SK-N-DZ (cell line): ENCODE measurements at places on chromosomes 4 and X.
A peak's percentile ranks its signal among the peaks of the same experiment; 100 is the strongest.

DNA sequence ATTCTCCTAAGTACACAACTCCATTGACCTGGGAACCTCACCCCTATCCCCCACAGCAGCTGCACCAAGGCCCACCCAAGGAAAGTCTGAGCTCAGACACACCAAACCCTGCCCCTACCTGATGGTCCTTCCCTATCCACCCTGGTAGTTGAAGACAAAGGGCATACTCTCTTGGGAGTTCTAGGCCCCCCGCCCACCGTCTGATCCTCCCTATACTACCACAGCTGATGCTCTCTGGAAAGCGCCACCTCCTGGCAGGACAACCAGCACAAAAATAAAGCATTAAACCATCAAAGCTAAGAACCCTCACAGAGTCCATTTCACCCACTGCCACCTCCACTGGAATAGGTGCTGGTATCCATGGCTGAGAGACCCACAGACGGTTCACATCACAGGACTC is 83.6 kb downstream of the ANAPC10 start:
- no peak for DNase-seq

- no peak for DNase-seq
These were observed 103.1 kb downstream of the NPNT start for GRCh38 chr4:105998171-105999063.

DNA sequence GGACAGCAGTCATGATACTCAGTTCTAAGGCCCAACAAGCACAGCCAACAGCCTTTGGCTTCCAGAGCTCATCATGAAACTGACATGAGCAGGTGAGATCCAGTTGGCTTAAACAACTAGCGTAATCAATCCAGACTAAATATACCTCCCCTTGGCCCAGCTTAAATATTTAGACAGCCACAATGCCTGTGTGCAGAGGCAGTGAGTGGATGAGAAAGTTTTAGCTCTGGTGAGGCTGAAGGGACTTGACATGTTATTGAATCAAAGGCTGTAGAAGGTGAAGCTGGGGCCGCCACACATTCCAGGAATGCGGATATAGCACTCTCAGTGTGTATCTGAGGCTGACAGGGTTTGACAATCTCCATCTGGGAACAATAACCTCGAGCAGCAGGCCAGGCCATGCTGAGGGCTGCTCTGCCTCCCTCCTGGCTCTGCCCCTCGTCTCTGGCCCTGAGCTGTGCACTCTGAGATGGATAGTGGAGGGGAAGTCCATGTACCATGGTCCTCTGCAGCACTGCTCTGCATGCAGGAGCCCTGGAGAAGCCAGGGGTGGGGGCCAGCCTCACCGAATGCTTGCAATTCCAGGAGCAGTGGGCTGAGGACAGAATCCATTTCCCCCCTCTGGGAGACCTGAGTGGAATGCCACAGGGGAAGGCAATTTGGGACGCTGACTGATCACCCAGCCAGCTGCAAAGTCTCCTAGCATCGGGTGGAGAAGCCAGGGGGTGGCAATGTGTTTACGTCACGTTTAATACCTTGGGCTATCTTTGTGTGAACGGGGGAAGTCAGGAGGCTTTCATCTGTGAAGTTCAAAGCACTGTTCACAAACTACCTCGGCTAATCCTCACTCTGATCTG is 37.3 kb upstream of the RASL11B start:
- DNase-seq = peak; percentile 53

DNA sequence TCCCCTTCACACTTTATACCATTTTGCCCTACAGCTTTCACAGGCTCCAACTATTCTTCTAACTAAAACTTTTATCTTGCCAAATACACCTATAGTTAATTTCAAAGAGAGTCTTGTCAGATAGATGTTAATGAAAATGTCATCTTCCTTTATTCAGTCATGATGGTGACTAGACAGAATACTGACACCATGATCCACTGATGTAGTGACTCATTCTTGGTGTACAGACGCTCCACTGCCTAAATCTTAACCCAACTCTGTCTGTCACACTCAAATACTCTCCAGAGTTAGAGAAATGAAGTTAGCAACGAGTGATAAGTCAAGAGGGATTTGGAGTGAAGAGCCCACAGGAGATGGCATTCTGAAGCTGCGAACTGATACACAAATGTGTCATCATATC is 32.1 kb upstream of the HDAC8 start:
- no peak for DNase-seq

DNA sequence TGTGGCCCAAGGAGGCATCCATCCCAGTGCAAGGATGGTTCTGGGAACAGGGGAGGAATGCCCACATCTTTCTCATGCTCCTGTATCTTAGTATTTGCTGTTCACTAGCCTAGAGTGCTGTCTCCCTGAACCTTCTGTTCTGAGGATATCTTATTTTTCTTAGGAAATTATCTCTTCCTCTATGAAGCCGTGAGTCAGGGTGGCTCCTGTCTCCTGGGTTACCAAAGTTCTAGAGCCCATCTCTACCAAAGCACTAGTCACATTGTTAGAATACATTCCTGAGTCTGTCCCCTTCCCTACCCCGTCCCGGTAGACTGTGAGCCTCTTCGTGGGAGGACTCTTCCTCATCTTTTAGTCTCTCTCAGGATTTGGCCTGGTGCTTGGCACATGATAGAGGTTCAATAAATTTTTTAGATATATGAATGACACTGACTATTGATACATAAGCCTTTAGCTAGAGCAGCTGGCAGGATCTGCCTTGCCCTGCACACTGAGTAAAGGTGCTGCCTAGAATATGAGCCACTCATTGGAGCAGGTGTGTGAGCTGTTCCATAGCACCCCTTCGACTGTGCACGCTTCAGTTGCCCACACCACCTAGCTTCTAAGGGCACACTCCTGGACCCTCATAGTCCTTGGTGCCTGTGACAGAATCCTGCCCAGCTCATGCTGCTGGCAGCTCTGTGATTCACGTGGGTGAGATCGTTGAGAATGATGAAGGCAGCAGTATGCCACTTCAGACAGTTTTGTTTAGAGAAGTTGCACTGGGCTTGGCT is 13.3 kb downstream of the CXCR3 start:
- no peak for DNase-seq

DNA sequence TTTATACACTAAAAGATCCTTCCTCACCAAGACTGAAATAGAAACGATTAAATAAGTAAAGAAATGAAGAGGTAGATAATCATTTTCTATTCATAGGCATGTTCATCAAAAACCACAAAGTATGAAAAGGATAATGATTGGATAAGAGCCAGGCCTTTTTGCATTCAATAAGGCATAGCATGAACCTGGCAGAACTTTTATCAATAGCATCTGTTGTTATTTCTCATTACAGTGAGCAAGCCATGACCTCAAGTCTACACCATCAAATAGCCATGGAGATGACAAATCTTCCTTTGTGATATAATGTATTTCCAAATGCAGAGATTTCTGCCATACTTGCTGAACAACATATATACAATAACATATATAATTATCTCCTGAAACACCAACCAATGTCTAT is 206.0 kb upstream of the SLC7A11 start:
- no peak for DNase-seq

DNA sequence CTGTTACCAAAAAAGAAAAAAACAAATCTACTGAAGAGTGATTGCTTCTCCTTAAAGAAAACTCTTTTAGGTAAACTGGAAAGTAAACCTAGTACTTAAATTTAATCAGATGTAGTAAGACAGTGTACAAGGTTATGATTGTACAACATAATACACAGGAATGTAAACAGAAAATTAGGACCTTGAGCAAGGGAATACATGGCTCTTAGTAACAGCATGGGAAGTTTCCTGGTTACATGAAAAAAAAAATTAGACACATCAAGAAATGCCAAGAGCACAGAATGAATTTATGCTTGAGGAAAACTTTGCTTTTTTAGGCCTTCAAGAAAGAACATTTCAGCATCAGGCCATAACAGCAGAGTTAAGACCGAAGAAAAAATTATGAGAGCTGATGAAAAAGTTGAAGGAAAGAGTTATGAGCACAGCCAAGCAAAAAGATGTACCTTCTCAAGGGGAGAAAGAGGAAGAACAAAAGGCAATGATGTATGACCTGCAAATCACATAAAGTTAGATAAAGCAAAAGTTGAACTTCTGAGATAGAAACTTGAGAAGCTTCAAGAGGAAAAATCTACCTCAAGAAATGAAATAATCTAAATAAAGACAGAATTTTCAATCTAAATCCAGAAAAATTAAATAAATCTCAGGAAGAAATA is 311.6 kb downstream of the GALNTL6 start:
- no peak for DNase-seq

- DNase-seq = no peak
These were observed at the start of gene KLHL34 for GRCh38 chrX:21658152-21658737. KLHL34 (minus strand) TSS chrX:21658330; CDS start chrX:21657788, 542 bp downstream.

DNA sequence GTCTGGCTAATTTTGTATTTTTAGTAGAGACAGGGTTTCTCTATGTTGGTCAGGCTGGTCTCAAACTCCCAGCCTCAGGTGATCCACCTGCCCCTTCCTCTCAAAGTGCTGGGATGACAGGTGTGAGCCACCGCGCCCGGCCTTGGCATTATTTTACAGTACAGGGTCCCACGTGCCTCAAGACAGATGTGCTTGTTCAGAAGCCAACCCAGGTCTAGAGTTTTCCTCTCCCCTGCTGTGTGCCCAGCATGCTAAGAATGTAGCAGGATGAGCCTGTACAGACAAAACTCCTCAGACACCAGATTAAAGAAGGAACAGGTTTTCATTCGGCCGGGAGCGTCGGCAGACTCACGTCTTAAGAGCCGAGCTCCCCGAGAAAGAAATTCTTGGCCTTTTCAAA is 42.2 kb downstream of the CRLF2 start:
- DNase-seq = no peak

- DNase-seq = no peak
These were observed 202.6 kb downstream of the PCDH19 start for GRCh38 chrX:100207331-100208024.

- DNase-seq = no peak
These were observed 17.4 kb downstream of the ADGRG4 start for GRCh38 chrX:136318156-136318555.

GRCh38 chrX:65127842-65128241 is 151.6 kb upstream of the ZC4H2 start:
- DNase-seq = no peak

GRCh38 chr4:3879681-3880614 is 113.8 kb downstream of the ADRA2C start:
- DNase-seq = no peak

DNA sequence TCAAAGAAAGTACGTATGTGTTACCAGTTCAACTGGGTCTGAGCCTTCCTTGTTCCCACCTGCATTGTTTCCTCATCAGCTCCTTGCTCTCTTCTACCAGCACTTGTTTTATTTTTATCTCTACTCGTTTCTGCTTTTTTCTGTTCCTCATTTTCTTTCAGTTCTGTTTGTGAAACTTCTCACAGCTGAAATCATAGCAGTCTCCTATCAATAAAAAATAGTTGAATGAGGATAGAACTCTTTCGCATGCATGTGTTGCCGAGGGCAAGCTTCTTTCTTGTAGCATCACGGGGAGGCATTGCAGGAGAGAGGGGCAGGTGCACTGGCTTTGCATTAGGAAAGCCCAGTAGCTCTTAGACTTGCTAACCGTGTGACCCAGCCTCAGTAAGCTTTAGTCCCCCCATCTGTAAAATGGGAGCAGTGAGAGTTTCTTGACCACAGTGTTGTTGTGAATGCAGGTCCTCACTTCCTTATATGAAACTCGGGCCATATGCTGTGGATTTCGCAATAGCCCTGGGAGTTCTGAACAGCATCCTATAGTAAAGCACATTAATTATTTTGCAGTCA is 24.7 kb downstream of the OFD1 start:
- no peak for DNase-seq

- no peak for DNase-seq
These were observed 73.3 kb downstream of the CRLF2 start for GRCh38 chrX:1139185-1139500.

GRCh38 chr4:5237086-5237660 is 185.9 kb downstream of the STK32B start:
- no peak for DNase-seq

DNA sequence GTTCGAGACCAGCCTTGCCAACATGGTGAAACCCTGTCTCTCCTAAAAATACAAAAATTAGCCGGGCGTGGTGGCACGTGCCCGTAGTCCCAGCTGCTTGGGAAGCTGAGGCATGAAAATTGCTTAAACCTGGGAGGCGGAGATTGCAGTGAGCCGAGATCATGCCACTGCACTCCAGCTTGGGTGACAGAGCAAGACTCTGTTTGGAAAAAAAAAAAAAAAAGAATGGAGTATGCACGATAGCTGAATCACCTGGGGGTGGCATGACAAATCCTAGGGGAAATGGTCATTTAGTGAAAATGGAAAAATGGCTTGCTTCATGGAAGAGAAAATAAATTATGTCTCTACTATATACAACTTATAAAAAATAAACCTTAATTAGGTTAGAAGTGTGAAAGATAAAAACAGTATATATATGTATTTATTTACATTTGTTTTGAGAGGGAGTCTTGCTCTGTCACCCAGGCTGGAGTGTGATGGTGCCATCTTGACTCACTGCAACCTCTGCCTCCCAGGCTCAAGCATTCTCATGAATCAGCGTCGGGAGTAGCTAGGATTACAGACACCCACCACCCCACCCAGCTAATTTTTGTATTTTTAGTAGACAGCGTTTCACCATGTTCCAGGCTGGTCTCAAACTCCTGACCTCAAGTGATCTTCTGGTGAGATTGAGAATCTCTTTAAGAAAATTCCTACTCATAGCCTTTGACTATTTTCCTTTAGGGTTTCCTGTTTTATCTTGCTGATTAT is 19.3 kb upstream of the ING2 start:
- no peak for DNase-seq

DNA sequence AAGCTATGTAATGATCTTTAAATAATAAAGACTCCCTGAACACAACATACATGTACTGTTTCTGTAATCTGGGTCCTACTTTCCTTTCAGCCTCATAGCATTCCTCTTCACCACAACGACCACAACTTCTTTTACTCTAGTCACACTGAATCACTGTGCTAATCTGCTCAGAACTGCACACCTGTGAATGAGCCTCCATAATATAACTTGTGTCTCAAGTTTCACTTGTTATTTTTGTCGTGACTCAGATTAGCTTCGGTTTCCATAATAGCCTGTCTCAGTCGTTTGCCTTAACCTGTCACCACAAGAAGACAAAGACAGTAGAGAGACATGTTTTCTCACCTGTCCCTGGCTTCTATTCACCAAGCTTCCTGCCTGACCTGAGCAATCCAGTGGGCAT is 61.8 kb downstream of the MAGED1 start:
- no peak for DNase-seq

DNA sequence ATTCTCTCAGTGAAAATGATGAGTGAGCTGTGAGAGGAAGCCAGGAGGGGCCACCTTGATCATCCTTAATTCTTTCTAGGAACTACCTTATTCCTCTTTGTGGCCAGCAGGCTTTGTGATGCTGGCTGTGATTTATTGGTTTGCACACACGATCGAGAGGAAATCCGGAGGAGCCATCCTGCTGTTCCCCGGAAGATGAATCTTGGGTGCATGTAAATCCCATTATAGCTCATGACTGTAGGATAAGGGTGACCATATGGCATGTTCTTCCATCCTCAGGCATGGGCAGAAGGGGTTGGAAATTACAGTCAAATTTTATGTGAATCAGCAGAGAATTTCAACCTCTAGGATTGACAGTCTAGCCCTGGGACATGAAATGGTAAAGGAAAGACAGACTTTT is 254.5 kb downstream of the UNC5C start:
- no peak for DNase-seq
